ENCODE measurements at places on chromosomes 12 and 14.

DNA sequence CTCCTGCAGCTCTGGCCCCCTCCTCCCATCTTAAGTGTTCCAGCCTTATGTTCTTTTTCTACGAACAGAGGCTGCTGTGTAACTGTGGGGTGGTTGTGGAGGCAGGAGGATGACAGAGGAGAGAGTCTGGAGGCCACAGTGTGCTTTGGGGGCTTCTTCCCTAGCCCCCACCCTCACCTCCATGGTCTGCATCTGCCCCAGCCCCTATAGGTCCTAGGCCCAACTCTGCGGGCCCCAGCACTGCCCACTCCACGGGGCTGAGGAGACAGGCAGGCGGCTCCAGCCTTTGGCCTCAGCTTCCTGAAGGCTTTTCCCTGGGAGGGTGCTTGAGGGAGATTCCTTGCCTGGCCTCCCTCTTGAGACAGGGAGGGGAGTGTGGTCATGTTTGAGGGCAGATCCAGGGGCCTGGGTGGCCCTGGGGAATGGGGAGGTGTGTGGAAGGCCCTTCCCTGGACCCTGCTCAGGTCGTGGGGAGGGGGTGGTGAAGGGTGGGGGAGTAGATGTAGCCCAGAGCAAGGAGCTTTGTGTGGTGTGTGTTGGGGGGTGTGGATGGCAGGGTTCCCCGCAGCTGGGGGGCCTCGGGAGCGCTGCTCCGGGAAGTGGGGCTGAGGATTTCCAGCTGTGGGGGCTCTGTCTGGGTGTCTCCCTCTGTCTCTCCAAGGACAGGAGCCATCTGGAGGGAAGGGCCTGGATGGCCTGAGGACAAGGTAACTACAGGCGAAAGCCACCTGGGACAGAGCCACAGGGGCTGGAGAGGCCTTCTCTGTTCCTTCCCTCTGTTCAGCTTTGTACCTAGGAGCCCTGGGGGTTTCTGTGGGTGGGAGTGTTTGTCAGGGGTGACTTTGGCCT, 1.1 kb downstream of the SMIM41 start:
- DNase-seq = no peak

GRCh38 chr12:11706509-11707379, 57.3 kb downstream of the ETV6 start:
- DNase-seq = no peak

- no peak for DNase-seq
These were observed 49.0 kb upstream of the STON2 start for GRCh38 chr14:81449114-81449513.

GRCh38 chr14:79992407-79993198, 218.7 kb downstream of the DIO2 start:
- no peak for DNase-seq

GRCh38 chr12:116650585-116651087, 87.2 kb downstream of the SPRING1 start:
- DNase-seq = no peak

DNA sequence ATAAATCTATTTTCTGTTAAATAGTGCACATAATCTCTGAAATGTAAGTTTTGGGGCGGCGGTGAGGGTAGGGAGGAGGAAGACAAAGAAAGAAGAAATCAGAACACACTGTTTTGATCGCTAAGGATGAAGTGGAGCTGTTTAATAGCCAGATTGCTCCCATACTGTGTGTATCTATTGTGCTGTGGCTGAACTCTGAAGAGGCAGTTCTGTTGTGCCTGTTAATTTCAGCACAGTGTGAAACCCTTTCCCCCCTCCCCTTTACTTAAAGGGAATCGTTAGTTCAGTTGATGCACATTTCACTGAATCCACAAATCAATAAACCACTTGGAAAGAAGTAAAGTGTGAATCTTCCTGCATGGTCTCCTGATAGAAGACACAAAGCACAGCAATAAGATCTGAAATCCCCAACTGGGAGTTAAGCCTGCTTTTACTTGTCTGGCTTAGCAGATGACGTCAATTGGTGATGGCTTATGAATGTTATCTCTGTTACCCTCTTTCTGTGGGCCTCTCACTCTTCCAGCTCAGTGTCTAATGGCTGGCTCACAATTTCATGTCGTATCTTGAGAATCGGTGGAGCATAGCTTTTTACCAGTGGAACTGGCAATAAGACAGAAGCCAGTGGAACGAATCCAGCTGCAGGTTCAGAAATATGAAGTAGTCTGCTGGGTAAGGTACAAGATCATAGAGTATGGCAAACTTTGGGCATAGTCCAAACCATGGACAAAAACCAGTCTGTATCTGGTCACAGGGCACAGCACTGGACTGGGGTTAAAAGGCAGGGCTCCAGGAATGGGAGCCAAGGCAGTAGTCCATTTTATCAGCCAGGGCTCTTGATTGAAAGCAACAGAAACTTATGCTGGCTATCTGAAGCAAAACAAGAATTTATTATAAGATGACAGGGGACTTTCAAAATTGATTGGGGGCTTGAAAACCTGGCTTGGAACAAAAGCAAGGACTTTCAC, 413.5 kb upstream of the SEL1L start:
- DNase-seq = no peak

- DNase-seq = no peak
These were observed 195.1 kb upstream of the RTL1 start for GRCh38 chr14:101098641-101099040.
